Progenitor cell of endocrine pancreas (in vitro differentiated cells): ENCODE measurements at places on chromosomes 6 and 20.

DNA sequence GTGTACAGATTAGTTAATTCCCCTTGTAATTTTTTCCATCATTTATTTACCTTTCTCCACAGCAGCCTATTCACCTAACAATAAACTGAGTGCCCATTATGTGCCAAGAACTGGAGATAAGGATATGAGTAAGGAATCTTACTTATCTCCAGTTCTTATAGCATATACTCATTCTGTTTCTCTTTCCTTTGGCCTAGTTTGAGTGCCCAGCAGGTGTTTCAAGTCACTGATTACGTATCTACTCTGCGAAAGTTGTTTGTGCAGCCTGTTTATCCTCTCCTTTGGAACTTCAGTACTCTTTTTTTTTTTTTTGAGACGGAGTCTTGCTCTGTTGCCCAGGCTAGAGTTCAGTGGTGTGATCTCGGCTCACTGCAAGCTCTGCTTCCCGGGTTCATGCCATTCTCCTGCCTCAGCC, 17.3 kb upstream of the POU5F1 start:
- DNase-seq, result no peak

DNA sequence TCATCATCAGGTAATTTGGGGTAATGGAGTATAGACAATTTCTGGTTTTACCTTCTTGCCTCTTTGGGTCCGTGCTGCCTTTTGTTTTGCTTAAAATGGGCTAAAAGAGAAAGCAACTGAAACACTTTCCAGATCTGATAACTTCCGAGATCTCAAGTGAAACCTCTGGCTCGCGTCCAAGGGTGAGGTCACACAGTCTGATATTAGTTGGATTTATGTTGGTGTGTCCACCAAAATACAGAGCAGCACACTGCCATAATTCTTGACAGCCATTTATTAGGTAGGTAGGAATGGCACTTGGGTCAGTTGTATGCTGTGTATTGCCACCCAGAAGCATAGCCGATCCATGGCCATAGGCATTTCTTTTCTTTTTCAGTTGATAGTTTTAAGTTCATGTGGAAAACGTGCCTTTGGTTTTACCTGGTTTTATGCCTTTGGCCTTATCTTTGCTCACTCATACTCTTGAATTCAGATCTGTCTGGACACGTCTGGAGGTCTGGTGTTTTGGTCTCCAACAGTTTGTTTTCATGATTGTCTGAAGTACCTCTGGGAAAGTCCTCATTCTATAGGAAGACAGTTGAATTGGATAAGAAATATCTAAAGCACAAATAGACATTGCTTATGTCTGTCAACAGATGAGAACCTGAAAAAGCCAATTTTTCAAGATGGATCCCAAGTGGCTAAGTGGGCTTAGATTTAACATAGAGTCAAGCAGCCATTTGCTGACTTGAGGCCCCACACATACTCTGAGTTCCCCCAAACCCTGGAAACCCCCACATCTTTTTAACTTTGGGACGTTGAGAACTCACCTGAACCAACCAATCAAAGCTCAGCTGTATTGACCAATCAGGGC, 320.8 kb downstream of the SOX4 start:
- DNase-seq, result no peak

- DNase-seq, result no peak
These were observed 1.8 kb upstream of the JPH2 start for GRCh38 chr20:44188752-44189151.

- no peak for DNase-seq
These were observed 15.7 kb downstream of the RNASET2 start for GRCh38 chr6:166940643-166941068.

- no peak for DNase-seq
These were observed 137.0 kb upstream of the TNFAIP3 start for GRCh38 chr6:137729866-137730629.

- DNase-seq, result no peak
These were observed 241.4 kb downstream of the ADGB start for GRCh38 chr6:146840216-146840615.

GRCh38 chr6:151008425-151008824, 142.9 kb downstream of the MTHFD1L start:
- no peak for DNase-seq

- DNase-seq, result no peak
These were observed 902 bp downstream of the SAMHD1 start for GRCh38 chr20:36950414-36951197.

GRCh38 chr20:2871111-2871465, 2.2 kb upstream of the PTPRA start:
- no peak for DNase-seq

- DNase-seq, result no peak
These were observed 49.1 kb upstream of the TMEM30A start for GRCh38 chr6:75333676-75334200.

DNA sequence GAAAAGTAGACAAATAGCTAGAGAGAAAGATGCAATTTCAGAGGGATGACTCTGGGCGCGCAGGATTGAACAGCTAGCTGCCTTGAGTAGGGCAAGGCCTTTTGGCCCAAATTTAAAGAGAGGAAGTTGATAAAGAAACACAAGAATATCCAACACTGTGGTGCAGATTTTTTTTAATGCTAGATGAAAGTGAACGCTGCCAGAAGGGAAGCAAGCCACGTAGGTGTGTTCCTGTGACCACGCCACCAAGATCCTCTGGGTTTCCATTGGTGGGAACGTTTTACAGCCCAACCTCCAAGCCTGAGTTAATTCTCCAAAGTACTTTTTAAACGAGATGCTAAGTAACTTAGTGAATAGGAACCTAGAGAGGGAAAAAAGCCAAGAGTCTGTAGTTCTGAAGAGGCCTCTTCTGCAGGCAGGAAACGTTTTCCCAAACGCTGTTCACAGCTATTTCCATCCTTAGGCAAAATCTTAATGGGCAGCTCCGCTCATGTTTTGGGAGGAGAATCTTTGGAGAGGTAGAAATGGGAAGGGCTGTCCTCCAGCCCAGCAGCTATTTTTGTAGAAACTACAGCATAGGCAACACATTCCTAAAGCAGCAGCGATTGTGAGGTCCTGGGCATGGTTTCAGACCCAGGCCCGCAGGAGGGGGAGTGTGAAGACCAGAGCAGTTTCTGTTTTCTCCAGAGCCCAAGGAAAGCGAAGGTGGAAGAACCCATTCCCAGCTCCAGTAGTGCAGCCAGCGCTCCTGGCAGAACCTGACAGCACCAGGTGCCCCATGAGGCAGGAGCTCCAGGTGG, 8.2 kb downstream of the LY86 start:
- no peak for DNase-seq

GRCh38 chr20:43751167-43752050, 24.6 kb upstream of the GTSF1L start:
- DNase-seq, result no peak

DNA sequence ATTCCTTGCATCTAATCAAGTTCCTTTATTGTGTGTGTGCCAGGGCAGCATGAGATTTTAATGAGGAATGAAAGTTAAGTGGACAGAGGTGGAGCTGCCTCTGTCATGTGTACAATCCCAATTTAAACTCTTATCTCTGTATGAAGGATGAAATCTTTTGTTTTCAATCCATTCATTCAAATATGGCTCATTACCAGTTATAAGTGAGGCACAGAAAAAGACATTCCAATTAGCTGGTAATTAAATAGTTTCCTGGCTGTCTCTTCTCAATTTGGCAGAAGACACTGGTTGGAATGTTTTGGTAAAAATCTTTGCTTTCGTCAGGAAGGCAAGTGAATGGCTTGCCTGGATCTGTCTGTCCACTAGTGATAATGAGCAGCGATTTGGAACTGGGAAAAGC, 46.4 kb downstream of the CLVS2 start:
- no peak for DNase-seq

DNA sequence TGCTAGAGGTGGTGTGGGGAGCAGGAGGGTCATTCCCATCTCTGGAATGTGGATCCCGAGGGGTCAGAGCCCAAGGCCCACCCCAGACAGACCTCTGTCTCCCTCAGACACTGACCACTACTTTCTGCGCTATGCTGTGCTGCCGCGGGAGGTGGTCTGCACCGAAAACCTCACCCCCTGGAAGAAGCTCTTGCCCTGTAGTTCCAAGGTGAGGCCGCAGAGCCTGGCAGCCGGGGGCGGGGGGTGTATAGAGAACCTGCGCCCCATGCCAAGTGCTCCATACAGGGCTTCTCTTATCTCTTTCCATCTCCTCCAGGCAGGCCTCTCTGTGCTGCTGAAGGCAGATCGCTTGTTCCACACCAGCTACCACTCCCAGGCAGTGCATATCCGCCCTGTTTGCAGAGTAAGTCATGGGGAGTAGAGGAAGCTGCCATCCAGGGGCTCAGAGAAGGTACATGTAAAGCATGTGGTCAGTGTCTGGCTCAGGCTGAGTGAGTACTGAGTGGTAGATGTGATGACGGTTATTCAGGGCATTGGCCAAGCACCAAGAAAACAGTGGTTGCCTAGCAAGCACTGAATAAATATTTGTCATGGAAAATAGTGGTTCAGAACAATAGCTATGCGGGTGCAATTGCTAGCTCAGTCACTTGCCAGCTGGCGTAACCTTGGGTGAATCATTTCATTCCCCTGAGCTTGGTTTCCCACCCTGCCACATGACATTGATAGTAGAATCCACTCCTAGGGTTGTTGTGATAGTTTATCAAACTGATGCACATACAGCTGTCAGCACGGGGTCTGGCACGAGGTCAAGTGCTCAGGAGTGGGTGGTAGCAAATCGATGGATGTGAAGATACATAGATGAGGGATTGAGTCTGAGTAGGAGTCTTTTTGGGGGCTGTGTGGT, 3.5 kb downstream of the PIGT start:
- no peak for DNase-seq

DNA sequence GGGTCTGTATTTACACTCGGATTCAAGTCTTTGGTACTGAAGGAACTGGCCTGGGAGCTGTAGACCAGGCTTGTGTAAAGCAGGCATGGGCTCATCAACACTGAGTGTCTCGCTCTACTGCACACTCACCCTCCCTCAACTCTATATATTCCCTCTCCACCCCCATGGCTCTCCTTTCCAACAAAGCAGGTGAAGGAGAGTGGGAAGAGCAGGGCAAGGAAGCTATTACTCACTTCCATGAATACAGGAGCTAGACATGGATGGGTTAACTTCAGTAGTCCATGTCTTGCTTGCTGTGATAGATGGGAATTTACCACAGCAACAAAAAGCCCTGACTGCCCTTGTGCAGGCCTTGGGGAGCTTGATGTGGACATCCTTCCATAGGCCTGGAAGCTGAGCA, 20.7 kb upstream of the SLC2A12 start:
- DNase-seq, result no peak

DNA sequence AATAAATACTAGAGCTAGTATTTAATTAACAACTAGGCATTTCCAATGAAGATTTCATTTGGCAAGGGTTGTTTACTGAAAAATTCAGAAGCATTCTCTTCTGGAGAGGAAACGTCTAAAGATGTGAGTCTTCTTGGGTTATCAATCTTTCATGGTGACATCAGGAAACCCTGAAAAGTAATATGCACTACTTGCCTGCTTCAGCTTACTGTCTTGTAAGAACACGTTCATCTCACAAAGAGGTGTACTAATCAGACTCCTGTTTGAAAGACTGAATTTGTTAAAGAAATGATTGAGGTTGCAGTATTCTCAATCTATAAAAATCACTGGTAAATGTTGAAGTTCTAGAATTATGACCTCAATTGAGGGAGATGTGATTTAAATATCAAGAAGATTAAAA, 16.9 kb downstream of the PLEKHG1 start:
- DNase-seq, result no peak

GRCh38 chr6:33886673-33887144, 82.9 kb upstream of the MLN start:
- no peak for DNase-seq

DNA sequence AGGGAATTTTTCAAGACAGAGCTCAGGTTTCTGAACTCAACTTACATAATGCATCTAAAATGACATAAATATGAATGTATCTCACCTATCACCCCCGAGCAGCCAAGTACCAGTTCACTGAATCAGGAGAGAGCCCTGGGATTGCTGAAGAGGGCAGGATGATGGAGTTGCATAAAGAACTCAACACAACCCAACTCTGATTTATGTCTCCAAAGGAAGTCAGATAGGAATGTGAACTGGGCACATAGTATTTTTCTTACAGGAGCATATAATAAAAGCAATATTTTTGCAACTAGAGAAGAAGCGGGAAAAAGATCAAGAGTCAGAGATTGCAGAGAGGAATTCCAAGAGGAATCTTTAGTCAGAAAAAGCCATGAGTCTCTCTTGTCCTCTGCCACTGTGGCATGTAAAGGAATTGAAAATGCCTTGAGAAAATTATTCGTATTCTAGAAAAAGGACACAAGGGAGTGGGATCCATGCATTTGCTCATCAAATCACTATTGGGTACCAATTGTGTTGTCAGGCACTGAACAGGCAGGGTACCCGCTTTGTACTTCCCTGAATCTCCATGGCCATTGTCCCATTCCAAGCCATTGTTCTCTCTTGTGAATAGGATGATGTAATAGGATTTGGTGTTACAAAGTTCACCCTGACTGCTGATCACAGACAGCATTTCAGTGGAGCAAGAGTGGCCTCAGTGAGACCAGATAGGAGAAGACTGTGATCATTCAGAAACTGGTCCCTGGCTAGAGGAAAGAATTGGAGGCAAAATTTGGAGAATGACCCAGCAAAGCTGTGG, 16.3 kb downstream of the RIN2 start:
- DNase-seq, result no peak

- DNase-seq, result no peak
These were observed 206.3 kb downstream of the PREX1 start for GRCh38 chr20:48621376-48622078.

- no peak for DNase-seq
These were observed 86.4 kb downstream of the OPRM1 start for GRCh38 chr6:154125421-154125820.

GRCh38 chr6:40315060-40315459, 272.1 kb downstream of the LRFN2 start:
- no peak for DNase-seq

DNA sequence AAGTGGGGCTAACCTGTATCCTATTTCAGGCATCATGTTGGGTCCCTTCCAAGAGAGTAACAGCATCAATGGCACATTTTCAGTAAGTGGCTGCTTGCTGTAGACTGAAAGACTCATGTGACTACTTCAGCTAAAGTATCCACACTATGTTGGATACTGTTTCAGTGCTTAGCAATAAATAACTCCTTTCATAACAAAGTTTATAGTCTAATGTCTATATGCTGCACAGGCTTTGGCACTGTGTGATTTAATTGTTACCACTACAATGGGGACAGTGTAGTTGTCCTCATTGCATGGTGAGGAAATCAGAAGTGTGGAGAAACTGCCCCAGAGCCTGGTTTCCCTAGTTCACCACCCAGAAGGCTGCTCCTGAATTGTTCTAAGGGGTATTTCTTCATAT, 318.0 kb upstream of the PTCHD4 start:
- DNase-seq, result no peak

GRCh38 chr6:20559924-20560551, 25.8 kb downstream of the CDKAL1 start:
- no peak for DNase-seq

GRCh38 chr20:46347841-46348803, 39.8 kb upstream of the CDH22 start:
- DNase-seq, result no peak

GRCh38 chr6:44527181-44527580, 139.7 kb downstream of the CDC5L start:
- no peak for DNase-seq

GRCh38 chr20:52500157-52500556, 308.6 kb upstream of the ZFP64 start:
- no peak for DNase-seq
